Fibroblast of skin of scalp (primary cell): ENCODE measurements at places on chromosomes 3 and 15.

DNA sequence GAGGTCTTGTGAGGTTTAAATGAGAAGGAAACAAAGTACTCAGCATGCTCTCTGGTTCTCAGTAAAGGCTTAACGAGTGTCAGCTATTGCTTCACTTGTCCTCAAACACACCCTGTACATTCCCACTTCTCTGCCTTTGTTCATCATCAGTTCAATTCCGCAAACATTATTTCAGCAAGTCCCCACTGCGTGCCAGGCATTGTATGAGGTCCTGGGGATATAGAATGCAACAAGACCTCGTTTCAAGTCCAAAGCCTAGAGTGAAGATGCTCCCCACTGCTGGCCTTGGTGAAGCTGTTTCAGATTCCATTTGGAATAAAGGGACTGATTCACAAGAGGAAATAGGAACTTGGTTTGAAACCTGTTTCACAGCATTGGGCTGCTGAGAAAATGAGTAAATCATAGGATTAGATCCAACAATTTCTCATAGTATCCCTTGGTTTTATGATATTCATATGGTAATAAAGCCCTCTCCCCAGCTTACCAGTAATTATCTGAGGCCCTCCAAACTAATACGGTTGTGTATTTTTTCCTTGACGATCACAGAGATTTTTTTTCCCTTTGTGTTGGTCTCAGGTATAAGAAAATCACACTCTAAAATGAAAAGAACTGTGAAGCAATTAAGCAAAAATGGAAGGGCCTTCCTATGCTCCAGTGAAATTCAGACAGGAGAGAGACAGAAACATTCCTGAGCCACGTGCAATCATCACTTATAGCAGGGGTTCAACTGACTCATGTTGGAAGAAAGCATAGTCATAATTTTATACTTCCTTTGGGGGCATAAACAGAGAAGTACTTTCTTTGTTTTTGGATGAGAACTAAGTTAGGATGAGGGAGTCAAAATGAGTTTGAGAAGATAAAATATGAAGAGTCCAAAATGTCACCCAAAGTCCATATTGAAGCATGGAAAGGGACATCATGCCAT is 258.6 kb downstream of the RORA start:
- DNase-seq: peak; percentile 74

GRCh38 chr15:76193934-76194333 is 117.3 kb downstream of the ETFA start:
- no peak for DNase-seq

- no peak for DNase-seq
These were observed 101.2 kb downstream of the WDR72 start for GRCh38 chr15:53658255-53658654.

DNA sequence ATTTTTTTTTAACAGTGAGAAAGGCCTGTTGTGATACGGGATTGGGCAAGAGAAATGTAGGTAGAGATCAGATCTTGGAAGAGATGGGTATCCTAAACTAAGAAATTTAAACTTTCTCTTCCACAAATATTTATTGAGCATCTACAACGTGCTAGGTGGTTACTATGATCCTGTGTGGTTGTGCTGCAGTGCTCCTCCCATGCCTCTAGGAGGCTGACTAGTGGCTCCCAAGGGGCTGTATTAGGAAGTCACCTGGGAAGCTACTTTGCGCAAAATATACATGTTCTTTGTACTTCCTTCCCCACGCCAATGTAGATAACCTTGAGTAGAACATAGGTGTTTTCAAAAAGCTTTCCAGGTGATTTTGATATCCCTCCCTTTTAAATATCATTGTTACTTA is 27.2 kb downstream of the USP3 start:
- DNase-seq: no peak

GRCh38 chr3:140956058-140956835 is 14.6 kb downstream of the SLC25A36 start:
- no peak for DNase-seq

DNA sequence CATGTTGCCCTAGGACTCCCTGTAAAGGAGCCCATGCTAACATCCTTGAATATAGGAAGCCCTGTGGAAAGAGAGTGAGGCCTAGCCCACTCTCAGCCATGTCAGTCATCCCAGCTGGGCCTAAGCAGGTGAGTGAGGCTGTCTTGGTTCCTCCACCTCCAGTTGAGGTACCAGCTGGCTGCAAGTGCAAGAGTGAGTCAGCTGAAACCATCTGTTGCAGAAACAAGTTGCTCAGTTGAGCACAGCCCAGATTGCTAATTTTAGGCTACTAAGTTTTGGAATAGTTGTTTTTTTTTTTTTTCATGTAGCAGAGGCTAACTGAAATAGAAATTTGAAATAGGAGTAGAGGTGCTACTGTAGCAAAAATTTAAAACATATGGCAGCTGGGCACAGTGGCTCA is 43.7 kb upstream of the ADPGK start:
- DNase-seq: no peak

DNA sequence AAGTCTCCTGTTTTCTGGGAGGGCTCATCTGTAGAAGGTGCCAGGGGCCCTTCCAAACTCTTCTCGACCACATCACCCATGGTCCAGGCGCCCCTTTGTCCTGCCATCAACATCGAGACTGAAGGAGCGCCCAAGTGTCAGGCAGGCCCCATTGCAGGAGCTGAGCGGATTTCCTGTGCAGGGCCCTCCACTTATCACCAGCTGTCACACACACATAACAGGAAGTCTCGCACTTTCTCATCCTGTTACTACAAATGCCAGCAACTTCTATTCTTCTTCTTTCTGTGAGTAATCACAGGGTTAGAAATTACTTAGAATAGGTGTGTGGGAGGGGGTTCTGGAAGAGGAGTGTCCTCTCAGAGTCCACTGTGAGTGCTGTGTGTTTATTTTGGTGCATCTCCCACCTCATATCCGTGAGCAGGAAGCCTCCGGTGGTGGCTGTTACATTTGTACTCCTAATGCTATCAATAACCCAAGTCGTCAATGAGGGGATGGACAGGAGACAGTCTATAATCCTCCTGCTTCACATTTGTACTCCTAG is at the start of gene KLHL6:
Gene KLHL6 (minus strand): TSS at position 166 of the 541 bp plus-strand sequence. CDS start 53 bp downstream, at position 113.
- DNase-seq: no peak

GRCh38 chr3:126540951-126541627 is 17.1 kb downstream of the CHST13 start:
- no peak for DNase-seq
